ENCODE measurements at places on chromosomes 12 and 14.

GRCh38 chr14:65415613-65416012 lies 3.1 kb downstream of the FUT8 start:
- DNase-seq = no peak

DNA sequence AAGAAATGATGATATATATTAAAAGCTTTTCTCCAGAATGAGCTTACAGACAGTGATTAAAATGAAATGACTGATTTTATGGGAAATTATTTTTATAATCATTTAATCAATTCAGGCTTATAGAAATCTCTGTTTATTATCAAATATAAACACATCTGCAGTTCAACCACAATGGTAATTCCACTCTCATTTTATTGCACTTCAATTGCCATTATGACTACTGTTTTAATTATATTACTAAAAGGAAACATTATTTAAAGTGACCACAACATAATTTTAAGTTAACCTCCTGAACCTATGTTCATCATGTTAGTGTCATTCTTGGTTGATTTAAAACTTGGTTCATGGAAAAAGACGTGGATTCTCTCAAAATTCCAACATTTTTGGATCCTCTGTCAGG lies 536.3 kb downstream of the SLC6A15 start:
- no peak for DNase-seq

- DNase-seq = no peak
These were observed 63.0 kb upstream of the PTHLH start for GRCh38 chr12:28035500-28035899.

GRCh38 chr12:12960639-12961209 lies 8.8 kb upstream of the GPRC5D start:
- no peak for DNase-seq

GRCh38 chr14:104284107-104284592 lies 145.8 kb downstream of the KIF26A start:
- no peak for DNase-seq

GRCh38 chr12:100043631-100044030 lies 58.9 kb upstream of the ANKS1B start:
- DNase-seq = no peak

- DNase-seq = no peak
These were observed 18.0 kb downstream of the BCL2L14 start for GRCh38 chr12:12088761-12089160.

DNA sequence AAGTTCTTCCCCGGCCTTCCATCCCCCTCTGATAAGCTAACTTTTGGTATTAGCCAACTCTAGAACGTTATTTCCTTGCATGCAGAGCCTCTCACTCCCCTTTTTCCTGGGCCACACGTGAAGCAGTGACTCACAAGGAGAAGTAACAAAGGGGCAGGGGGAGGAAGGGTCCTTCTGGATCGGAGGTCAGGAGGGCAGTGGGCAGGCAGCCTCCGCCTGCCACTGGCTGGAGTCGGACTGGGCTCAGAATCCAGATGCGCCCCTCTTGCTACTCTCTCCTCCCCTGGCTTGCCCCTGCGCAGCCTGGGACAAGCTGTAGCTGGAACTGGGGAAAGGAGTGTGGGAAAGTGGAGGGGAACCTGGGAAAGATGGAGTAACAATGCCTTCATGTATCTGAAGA lies 55.0 kb downstream of the TPCN1 start:
- DNase-seq = no peak

GRCh38 chr12:88300931-88301330 lies 158.8 kb downstream of the TMTC3 start:
- no peak for DNase-seq

DNA sequence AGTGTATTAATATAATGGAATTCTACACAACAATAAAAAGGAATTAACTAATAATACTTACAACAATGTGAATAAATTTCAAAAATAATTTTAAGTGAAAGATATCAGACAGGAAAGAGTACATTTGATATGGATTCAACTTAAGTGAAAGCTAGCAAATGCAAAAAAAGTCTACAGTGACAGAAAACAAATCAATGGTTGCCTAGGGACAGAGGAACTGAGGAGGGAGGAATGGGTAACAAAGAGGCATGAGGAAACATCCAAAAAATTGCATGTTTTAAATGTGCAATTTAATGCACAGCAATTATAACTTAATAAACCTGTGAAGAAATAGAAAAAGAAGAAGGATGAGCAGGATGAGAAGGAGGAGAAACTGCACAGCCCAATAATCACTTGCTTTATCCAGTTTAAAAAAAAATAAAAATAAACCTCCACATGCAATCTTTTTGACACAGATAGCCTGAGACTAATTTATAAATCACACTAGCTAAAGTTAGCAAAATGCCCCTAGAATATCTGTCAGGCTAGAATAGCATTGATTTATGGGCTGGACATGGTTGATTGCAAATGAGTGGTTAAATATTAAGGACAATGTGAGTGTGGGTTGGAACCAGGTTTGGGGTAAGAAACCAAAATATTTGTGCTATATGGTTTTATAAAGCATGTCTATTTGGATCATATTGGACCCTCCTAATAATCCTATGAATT lies 1089.1 kb downstream of the TRHDE start:
- no peak for DNase-seq

DNA sequence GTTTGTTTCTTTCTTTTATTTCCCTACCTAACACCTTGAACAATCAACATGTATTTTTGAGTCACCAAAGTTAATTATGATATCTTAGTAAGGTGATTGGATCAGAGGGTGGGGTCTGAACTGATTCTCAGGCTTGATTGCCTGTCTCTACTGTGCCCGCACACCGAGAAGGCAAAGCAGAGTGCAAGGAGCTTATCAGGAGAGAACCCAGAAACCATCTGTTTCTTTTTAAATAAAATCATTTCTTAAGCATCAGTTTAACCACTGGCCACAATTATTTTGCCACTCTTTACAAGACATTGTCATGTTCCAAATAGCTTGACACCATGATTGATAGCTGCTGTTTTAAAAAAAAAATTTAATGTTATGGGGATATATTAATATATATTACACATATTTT lies 3.1 kb downstream of the GARIN2 start:
- DNase-seq = no peak

- DNase-seq = no peak
These were observed 5.1 kb downstream of the KLC1 start for GRCh38 chr14:103634156-103634555.

DNA sequence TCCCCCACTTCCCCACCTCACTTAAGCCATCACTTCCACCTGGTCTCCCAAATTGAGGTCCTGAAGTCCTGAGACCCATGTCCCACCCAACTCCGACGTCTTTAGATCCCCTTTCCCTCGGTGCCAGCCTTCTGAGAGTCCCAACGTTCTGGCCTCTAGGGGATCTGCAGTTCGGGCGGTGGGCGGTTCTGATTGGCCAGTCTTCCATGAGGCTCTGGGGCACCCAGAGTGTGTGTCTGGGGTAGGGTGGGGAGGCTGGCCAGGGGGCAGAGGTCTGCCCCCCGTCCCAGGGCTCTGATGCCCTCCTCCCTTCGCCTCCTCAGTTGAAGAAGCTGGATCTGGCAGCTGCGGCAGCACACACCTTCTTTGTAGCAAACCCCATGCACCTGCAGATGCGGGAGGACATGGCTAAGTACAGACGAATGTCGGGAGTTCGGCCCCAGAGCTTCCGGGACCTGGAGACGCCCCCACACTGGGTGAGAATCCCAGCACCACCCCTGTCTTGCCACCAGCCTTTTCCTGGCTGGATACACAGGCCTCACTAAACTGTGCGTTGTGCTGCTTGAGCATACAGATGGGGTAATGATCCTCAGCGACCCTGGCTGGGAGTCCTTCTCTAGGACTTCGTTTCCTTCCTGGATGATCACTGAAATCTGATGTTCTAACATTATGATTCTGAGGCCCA lies 1.5 kb downstream of the P3H3 start:
- DNase-seq = no peak

DNA sequence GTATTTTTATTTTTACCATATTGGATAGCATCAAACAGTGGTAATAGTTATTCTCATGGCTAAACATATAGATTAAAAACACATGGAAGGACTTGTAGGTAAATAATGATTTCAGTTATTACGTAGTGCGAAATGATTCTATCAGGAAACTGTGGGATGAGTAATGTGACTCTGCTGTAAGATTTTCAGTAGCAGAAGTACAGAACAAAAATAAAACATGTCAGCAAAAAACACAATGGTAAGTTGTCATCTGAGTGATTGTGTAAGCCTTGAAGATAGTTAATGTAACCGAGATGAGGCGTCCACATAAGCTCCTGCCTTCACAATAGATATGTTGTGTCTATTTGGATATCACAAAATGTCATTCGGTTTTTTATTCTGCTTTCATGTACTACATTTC lies 99.8 kb downstream of the BORCS5 start:
- no peak for DNase-seq

GRCh38 chr12:12081836-12082497 lies 11.2 kb downstream of the BCL2L14 start:
- no peak for DNase-seq

DNA sequence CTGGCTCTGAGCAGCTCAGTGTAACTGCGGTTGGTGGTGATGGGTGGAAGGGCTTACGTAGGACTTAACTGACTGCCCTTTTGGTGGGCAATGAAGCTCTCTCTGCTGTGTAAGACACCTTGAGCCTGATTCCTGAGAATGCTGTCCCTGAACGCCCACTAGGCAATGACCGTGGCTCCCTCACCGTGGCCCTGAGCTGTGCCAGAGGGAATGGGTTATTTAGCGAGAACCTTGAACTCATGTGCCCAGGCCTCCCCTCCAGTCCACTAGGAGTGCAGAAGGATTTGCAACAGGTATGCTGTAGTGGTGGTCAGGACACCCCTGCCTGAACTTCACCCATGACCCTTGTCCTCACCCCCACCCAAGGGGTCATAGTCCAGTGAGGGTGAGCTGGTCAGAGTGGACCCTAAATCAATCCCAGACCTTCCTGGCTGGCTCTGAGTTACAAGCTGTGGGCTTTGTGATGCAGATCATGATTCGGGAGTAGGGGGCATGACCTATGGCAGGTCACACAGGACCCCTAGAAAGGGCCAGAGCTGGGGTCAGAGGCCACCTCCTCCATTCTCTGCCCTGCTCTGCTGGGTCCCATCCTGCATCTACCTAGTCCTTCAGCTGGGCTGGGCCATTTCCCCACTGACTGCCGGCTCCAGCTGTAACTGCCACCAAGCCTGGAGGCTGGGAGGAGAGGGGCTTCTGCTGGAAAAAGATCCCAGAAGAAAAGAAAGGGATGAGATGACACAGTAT lies 14.5 kb upstream of the ANKRD33 start:
- DNase-seq = no peak

GRCh38 chr12:49553512-49554088 lies 14.3 kb downstream of the MCRS1 start:
- peak; percentile 28 for DNase-seq

GRCh38 chr14:21455592-21455911 lies 371 bp downstream of the CHD8 start:
- no peak for DNase-seq

DNA sequence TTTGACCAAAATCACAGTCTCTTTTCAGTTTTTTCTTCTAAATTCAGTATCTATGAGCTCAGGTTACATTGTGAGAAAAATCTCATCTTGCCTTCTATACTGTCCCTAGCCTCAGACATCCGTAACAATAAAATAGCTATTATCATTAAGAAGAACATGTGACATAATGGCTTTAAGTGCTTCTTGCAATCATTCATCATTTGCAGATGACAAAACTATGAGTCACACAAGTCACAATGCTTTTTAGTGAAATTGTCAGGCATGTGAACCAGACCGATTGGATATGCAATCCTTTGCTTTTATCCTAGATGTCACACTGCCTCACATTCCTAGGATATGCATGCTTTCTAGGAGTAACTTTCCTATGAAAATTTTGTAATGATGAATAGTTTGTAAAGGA lies 313.1 kb downstream of the SLC6A15 start:
- DNase-seq = no peak

- DNase-seq = peak; percentile 76
These were observed 1.4 kb upstream of the NPFF start for GRCh38 chr12:53508534-53509170.

GRCh38 chr14:74975059-74975810 lies 19.8 kb upstream of the PGF start:
- DNase-seq = no peak

- no peak for DNase-seq
These were observed 399 bp upstream of the ZNF705A start for GRCh38 chr12:8156416-8156815.

DNA sequence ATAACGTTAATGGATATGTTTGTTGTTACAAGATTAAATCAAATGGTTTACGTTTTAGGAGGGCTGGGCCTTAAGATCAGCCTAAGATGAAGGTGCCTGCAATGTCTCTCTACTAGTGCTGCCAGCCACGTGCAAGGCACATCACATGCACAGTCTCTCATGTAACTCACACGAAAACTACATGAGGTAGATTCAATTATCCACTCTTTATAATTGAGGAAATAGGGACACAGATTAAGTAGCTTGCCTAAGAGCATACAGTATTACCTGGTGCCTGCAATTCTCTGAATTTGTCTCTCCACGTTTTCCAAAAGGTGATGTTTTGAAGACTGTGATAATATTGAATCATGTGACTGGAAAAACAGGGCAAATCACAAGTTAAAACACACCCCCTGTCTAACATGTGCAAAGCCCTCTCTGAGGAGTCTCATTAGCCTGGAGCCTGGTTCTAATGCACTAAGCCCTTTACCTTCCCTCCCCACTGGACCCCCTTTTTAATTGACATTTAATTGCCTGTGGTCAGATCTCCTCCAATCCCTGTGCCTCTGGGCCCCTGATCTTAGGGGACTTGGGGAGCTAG lies 14.6 kb upstream of the ATP2A2 start:
- DNase-seq = no peak

DNA sequence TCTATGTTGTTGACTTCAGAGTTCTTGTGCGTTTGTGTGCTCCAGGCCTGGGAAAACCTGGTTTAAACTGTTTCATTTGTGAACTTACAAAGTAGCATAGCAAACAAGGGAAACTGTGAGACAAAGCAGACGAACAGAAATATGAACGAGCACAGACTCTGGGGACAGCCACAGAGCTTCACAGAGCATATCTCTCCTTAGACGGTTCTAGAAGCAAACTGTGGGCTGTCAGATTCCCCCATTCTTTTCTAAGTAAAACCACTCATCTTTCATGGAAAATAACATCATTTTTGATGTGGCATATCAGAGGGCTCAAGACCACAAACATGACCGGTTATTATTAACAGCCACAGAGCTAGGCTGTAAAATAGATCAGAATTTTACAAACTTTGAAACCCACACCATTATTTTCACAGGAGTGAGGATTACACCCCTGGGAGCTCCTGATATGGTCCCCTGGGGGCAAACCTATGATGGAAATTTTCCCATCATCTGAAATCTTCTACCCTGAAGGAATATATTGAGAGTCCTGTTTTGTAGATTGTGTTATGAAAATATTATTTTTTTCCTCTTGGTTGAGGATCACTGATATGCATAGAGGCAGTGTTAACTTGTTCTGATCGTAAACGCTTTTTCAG lies 102.0 kb downstream of the ADGRD1 start:
- no peak for DNase-seq

DNA sequence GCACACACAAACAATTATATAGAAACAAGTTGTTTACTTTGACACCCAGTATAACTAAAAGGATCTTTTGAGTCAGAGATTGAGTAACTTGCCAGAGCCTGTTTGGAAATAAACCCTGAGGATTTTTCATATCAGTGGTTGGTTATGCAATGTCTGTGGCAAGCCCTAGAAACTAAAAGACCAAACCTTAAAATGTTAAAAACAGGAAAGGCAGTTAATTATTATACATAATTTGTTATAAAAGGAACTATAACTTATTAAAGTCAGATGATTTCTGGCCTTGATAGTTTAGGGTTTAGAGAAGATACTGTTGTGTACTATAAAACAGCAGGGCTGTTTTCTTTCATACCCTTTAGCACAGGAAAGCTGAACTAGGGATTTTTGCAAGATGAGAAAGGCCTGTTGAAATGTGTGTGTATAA lies 44.1 kb downstream of the PSEN1 start:
- no peak for DNase-seq
